Caco-2 (cell line): ENCODE measurements at places on chromosomes 5 and 9.

DNA sequence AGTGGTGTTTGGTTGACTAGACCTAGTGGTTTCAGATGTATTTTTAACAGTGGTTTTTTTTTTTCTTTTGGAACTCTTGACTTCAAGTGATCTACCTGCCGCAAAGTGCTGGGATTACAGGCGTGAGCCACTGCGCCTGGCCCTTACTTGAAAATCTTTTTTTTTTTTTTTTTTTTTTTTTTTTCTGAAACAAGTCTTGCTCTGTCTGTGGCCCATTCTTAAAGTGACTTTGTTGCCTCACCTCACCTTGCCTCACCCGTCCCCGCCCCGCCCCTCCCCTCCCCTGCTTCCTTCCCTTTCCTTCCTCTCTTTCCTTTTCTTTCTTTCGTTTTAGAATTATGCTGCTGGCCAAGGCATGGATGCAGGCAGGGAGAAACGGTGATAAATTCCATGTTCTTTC lies 26.0 kb downstream of the GPBP1 start:
- no peak for DNase-seq

DNA sequence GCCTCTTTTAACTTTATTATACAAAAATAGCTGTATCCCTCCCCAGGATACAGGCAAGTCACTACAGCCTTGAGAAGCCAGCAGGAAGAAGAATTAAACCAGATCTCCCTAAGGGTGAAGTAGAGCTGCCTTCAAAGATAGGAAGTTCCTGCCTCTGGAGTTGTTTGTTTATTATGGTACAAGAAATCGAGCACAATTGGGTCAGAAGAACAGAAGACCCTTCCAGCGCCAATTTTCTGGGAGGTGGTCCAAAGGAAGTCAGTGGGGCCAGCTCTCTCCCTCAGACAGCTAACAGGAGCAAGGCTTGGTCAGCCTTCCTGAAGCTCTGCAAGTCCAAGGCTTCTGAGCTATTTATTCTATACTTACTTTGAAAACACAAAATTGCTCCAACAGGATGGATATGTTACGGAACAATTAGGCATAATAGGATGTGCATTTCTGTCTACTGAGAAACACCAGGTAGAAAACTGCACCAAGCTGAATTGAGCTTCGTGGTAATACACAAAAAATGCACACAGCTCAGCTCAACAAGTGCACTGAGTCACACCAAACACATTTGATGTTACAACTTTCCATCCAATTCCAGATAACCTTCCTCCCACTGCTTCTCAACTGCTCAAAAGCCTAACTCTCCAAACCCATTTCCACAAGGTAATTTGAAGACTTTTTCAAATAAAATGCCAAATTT lies 16.0 kb downstream of the SERINC5 start:
- DNase-seq: no peak

DNA sequence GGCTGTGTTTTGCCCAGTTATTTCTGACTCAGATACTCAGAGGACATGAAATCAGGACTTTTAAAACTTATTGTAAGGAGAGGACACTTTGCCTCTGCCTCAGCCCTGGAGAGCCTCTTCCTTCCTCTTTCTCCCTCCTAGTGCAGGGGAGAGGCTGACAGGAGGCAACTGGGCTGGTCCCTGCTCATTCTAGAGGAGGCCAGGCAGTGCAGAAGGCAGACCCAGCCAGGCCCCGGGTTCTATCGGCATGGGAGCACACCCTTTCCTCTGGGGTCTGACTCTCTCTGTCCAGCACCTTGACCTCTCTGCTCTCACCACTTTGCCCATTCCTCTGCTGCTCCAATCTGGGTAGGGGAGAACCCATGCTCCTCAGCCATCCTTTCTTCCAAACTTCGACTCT lies 16.0 kb upstream of the SMIM32 start:
- no peak for DNase-seq

- DNase-seq: no peak
Observed at GRCh38 chr5:41790038-41790776, 80.0 kb downstream of the OXCT1 start.

DNA sequence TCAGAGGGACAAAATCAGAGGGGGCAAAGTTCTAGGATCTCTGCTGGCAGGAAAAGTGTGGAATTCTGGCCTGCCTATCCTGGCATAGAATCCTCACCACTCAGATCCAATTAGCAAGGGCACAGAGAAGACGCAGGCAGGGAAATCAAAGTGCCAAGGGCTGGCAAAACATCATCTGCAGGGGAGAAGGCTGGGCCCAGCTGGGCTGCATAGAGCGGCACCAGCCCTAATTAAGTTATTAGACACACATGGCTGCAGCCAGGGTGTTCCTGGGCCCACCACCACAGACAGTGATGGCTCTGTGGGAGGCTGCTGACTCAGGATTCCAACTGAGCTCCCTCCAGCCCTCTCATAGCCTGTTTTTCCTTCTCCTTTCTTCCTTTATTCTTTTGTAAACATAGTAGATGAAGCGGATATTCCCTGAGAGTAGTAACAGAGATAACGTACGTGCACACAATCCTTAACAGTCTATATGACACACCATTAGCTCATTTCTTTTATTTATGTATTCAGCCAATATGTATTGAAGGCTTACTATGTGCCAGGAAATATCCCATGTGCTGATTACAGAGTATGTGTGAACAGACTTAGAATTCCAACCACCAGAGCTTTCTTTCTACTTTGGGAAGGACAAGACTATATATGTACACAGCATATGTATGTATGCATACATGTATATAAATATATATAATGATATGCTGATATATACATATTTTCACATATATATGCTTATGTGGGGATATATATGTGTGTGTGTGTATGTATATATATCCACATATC lies 236.1 kb downstream of the ASTN2 start:
- DNase-seq: no peak

DNA sequence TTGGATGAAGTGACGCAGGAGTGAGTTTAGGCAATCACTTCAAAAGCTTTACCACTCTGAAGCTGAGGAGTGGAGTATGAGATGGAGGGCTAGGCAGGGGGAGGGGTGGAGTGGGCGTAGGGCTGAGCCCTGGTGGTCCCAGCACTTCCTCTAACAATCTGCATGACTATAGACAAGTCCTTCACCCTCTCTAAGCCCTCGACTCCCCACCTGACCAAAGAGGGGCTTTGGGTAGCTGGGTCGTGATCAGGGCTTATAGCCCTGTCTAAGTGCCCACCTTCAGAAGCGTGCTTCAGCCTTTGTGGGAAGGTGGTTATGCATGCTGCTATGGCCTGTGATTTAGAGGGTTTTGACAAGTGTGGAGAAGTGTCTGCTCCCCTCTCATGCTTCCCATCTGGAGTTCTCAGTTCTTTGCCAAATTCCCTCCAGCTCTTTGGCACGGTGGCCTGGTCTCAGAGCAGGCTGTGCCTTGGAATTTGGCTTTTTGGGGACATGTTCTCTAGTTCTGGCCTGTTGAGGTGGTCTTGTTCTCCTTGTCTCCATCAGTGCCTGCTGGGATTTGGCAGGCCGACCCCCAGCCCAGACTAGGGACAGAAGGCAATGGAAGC lies 53.0 kb downstream of the ACTBL2 start:
- DNase-seq: no peak

- DNase-seq: peak; percentile 55
Observed at GRCh38 chr9:16191691-16192402, 639.0 kb downstream of the CCDC171 start.

- no peak for DNase-seq
Observed at GRCh38 chr9:136373300-136374182, at the start of gene CARD9. Gene CARD9 (minus strand): TSS chr9:136373669. CDS start chr9:136372078, 1,591 bp downstream.

DNA sequence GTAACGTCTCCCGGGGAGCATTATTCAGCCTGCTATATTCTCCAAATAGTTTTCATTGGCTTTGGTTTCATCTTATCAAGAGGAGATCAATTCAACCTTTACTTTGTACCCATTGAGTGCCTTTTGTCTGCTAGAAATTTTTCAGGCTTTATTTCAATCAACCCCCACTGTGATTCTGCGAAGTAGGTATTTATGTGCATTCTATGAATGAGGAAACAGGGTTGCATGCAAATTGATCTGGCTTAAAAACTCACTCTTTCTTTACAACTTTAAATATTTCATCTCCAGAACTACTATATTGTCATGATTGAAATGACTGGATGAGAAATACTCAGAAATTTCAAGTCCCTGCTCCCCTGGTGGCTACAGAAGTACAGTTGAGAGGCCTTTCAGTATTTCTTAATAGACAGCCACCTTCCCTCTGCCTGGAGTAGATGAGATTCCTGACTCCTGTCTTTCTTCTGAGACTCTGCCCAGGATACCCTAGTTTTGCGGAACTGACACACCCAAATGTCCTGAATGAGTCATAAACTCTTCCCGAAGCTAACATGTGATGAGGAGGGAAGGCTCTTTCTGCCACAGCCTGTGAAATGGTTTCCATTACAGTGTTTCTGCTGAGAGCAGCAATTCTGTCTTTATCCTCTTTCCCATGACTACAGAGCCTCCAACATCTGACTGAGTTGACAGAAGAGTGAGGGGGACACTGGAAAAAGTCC lies 52.6 kb upstream of the TNC start:
- DNase-seq: no peak

- no peak for DNase-seq
Observed at GRCh38 chr5:168843277-168844015, 264.3 kb upstream of the PANK3 start.

DNA sequence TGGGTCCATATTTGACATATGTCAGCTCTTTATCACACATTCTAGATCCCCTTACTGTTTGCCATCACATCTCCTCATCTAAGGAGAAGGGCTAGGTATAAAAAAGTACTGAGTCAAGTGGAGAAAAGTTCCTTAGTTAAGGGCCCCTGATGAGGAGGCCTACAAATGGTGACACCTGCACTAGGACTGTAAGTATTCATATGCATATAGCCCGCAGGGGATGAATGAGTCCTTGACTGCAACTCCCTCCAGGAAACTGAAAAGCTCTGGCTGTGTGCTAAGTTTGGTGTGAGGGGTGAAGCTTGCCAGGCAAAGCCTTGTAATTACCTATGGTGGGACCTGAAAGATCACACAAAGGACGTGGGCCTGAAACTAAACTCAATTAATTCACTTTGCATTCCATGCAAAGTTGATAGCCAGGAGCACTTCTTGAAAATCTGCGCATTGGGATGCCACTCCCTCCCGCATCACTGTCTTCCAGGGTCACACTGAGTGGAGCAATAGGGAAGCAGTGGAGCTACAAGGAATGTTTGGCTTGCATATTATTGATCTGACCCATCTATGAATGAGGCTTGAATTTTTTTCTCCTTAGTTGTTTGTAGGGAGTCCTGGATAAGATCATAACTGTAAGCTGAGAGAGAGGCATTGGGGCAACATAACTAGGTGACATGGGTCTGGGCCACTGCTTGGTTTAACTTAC lies 11.9 kb upstream of the EQTN start:
- DNase-seq: no peak

- DNase-seq: no peak
Observed at GRCh38 chr9:16458696-16459420, 411.6 kb downstream of the BNC2 start.

- DNase-seq: no peak
Observed at GRCh38 chr5:103693517-103693916, 130.9 kb upstream of the NUDT12 start.

DNA sequence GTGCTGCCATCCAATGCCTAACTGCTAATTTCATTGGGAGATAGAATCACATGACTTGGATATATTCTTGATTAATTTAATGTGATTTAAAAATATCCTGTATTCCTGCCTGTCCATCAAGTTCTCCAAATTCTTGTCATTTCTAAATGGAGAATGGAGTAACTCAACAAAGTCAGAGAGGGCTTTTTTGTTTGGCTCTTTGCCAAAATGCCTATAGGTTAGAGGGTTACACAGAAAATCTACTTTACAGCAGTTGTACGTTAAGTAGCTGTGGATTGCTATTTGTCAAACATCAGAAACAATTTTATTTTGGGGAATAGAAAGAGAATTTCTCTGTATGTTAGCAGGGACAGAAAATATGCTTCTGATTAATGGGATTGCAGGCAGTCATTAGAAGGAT lies 5.9 kb downstream of the PIK3R1 start:
- no peak for DNase-seq

- no peak for DNase-seq
Observed at GRCh38 chr9:120960001-120960400, 33.4 kb upstream of the TRAF1 start.

DNA sequence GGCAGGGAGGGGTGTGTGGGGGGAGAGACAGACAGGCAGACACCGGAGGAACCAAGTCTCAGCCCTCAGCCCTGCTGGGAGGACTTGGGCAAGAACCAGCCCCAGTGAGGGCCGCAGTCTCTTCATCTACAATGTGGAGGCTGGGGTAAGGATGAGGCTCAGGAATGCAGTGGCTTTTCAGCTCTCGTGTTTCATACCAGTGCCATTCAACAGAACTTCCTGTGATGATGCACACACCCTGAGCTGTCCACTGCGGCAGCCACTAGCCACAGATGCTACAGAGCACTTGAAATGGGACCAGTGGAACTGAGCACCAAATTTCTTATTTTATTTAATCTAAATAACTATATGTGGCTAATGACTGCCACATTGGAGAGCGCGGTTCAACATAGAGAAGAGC lies 10.7 kb downstream of the CAMK2A start:
- DNase-seq: no peak

GRCh38 chr9:90956026-90956810 lies 154.6 kb downstream of the SYK start:
- no peak for DNase-seq

DNA sequence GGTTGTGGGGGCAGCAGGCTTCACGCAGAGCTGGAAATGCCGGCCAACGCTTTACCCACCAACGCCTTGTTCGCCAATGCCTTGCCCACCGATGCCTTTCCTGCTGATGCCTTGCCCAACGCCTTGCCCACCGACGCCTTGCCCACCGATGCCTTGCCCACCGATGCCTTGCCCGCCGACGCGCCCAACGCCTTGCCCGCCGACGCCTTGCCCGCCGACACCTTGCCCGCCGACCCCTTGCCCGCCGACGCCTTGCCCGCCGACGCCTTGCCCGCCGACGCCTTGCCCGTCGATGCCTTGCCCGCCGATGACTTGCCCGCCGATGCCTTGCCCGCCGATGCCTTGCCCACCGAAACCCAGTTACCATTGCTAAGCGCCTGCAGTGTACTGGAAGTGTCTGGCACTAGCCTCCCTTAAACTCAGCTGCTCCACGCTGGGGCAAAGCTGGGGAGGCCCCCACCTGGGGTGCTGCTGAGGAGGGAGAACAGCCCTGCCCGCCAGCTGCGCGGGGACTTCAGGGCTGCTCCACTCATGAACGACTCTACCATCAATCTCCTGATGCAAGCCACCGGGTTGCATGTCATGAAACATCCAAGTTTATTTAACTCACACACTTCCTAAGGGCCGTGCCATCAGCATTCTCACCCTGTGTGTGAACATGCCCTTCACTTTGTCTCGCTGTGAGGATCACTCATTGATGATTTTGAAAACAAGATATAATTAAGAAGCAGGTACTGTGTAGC lies 1.8 kb downstream of the SLC6A18 start:
- DNase-seq: no peak

- DNase-seq: no peak
Observed at GRCh38 chr9:114718801-114719221, 36.8 kb upstream of the TEX48 start.
